ENCODE measurements at places on chromosomes 2 and 18.
A peak's percentile ranks its signal among the peaks of the same experiment; 100 is the strongest.

- no peak for DNase-seq
- H3K27ac ChIP-seq: no peak overlapping the region
- no peaks in the 10 kb centered on the region for H3K4me1 ChIP-seq
- H3K27me3 ChIP-seq: no peaks in the 10 kb centered on the region
- no peaks in the 10 kb centered on the region for H3K36me3 ChIP-seq
- no peak overlapping the region for H3K4me3 ChIP-seq
Measured at GRCh38 chr2:178258916-178259315, 64.6 kb downstream of the OSBPL6 start.

DNA sequence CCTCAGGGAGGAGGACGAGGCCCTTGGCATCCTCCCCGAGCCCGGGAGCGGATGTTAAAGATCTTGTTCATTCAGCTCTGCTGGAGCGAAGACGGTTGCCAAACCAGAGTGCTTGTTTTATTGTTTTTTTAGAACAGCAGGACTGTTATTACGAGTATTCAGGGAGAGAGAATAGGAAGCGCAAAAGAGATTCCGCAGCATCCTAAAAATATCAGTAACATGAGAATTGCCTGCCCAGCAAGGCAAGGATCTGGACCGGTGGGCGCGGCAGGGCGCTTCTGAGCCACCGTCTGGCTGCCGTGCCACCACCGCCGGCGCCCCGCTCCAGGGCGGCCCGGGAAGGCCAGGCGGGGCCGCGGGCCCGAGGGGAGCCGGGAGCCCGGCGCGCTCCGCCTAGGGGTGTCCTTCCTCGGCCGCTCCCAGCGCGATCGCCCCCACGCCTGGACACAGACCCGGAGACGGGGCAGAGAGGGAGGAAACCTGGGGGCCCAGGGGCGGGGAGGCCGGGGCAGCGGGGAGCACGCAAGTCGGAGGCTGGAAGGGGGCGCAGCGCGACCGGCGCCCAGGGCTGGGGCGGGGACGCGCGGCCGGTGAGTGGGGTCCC is 843 bp downstream of the CYS1 start:
- H3K36me3 ChIP-seq: no peaks in the 10 kb centered on the region
- peak overlapping the region; percentile 49 for H3K4me3 ChIP-seq
- H3K27ac ChIP-seq: no peak overlapping the region
- H3K27me3 ChIP-seq: peaks cover 32% of the 10 kb centered on the region

GRCh38 chr2:120541553-120541932 is 194.1 kb upstream of the GLI2 start:
- H3K4me1 ChIP-seq: peaks cover 20% of the 10 kb centered on the region
- H3K27me3 ChIP-seq: peaks cover 9% of the 10 kb centered on the region
- no peak for DNase-seq

DNA sequence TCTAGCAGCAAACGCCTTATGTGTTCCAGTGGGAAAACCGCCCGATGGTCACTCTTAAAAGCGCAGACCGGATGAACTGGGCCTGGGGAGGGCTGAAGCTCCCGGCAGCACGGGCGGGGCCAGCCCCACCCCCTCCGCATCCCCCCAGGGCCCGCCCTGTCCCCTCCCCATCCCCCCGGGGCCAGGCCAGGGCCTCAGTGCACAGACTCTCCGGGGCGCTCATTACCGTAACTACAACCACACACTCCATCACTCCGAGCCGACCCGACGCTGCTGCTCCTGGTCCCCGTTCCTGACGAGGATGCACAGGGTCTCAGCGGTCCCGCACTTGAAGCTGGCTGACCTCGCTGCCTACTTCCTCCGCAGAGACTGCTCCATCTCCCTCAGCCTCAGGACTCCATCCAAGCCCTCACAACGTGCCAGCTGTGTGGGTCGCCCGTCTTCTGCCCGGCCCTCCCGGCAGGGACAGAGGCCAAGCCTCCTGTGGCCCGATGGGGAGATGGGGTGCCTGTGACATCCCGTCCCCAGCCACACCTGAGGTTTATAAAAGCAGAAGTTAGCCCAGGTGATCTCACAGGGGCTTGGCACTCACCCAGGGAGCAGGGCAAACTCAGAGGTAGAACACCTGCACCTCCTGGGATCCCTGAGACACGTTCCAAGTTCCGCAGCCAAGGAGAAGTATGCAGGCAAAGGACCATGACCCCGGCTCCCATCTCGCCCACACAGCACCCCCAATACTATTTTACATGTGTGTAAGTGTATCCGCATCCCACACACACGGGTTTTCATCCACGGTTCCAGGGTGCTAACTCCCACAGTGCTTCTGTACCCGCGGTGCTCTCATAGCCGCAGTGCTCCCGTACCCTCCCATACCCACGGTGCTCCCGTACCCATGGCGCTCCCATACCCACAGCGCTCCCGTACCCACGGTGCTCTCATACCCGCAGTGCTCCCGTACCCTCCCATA is 36.0 kb downstream of the SLC66A2 start:
- peaks cover 9% of the 10 kb centered on the region for H3K36me3 ChIP-seq
- H3K27ac ChIP-seq: no peak overlapping the region
- H3K4me1 ChIP-seq: peaks cover 2% of the 10 kb centered on the region
- H3K4me3 ChIP-seq: no peak overlapping the region
- no peaks in the 10 kb centered on the region for H3K27me3 ChIP-seq

DNA sequence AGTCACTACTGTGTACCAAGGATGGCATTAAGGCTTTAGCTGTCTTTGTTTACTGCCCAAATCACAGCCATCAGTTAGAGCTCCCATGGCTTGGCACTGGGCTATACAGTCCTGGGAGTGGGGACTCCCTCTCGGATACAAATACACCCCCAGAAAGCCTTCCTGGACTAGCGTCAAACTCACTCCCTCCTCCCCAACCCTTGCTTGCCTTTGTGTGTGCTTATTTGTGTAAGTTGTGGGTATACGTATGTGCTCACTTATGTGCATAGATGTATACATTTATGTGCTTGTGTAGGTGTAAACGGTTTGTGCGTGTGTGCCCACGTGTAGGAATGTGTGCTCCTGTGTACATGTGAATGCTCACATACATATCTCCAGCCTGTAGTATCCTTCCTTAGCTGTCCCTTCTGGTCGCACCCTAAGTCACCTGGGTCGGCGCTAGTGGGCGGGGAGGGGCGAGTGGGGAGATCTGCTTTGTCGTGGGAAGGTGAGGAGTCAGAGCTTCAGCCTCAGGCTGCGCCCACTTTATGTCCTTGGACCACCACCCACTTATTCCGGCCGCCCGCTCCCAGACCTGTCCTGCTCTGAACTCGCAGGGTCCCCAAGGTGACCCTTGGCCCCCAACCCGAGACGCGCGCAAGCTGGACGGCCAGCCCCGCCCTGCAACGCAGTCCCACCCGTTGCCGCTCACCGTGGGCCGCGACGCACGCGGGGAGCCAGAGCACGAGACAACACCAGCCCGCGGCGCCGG is 461 bp downstream of the PRADC1 start:
- peak overlapping the region; percentile 66 for H3K27ac ChIP-seq
- no peak for DNase-seq
- H3K4me3 ChIP-seq: peak overlapping the region; percentile 63
- H3K4me1 ChIP-seq: peaks cover 8% of the 10 kb centered on the region
- no peaks in the 10 kb centered on the region for H3K27me3 ChIP-seq
- H3K36me3 ChIP-seq: peaks cover 5% of the 10 kb centered on the region

GRCh38 chr2:147485210-147485851 is 359.5 kb upstream of the ACVR2A start:
- no peak for DNase-seq
- no peaks in the 10 kb centered on the region for H3K4me1 ChIP-seq
- H3K36me3 ChIP-seq: no peaks in the 10 kb centered on the region
- no peak overlapping the region for H3K27ac ChIP-seq
- H3K27me3 ChIP-seq: no peaks in the 10 kb centered on the region

- H3K27me3 ChIP-seq: no peaks in the 10 kb centered on the region
- no peaks in the 10 kb centered on the region for H3K36me3 ChIP-seq
- no peak overlapping the region for H3K27ac ChIP-seq
- no peaks in the 10 kb centered on the region for H3K4me1 ChIP-seq
- DNase-seq: no peak
Measured at GRCh38 chr18:72530622-72531021, 13.5 kb downstream of the CBLN2 start.

All from fibroblast of lung (primary cell).